ENCODE measurements at places on chromosomes 2 and 18.

DNA sequence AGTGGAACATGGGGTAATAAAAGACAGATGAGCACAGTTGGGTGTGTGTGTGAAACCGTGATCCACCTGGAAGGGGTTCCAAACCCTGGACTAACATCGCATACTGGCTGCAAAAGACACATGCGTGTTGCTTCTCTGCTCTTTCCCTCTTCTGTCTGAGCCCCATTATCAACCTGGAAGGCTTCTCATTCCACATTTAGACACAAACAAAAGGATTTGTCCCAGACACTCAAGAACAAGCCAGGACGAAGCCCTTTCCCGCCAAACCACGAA is 7.0 kb upstream of the SP9 start:
- DNase-seq, result no peak

DNA sequence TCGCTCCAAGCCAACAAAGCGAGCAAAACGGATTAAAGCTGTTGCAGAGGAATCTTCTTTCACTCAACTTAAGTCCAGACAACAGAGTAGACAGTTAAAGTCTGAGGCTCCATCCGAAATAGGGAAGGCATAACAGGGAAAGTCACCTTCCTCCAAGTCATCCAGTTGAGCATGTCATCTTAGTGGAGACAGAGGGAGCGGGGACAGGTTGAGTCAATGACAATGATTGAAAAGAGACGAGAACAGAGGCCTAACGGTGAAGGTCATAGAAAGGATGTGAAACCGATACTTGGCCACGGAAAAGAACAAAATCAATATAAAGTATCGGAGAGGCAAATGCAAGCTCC is 455 bp downstream of the C18orf32 start:
- DNase-seq, result no peak

- peak; percentile 27 for DNase-seq
Measured at GRCh38 chr18:46413684-46414083, 243.3 kb downstream of the LOXHD1 start.

DNA sequence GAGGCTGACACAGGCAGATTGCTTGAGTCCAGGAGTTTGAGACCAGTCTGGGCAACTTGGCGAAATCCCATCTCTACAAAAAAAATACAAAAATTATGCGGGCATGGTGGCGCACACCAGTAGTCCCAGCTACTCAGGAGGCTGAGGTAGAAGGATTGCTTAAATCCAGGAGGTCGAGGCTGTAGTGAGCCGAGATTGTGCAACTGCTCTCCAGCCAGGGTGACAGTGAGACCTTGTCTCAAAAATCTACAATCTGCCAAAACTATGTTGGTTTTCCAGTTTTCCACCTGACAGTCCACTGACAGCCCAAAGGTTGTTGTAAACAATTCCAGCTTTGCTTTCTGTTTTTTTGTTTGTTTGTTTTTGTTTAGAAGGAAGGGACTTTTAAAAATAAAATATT is 51.3 kb downstream of the KCMF1 start:
- DNase-seq, result no peak

- DNase-seq, result no peak
Measured at GRCh38 chr2:225740086-225740485, 340.6 kb downstream of the NYAP2 start.

- DNase-seq, result no peak
Measured at GRCh38 chr18:29730073-29730472, 1312.5 kb downstream of the DSC3 start.

- DNase-seq, result no peak
Measured at GRCh38 chr2:104885119-104885782, 31.3 kb downstream of the POU3F3 start.

GRCh38 chr2:99662761-99663341 is 173.0 kb upstream of the REV1 start:
- DNase-seq, result no peak

DNA sequence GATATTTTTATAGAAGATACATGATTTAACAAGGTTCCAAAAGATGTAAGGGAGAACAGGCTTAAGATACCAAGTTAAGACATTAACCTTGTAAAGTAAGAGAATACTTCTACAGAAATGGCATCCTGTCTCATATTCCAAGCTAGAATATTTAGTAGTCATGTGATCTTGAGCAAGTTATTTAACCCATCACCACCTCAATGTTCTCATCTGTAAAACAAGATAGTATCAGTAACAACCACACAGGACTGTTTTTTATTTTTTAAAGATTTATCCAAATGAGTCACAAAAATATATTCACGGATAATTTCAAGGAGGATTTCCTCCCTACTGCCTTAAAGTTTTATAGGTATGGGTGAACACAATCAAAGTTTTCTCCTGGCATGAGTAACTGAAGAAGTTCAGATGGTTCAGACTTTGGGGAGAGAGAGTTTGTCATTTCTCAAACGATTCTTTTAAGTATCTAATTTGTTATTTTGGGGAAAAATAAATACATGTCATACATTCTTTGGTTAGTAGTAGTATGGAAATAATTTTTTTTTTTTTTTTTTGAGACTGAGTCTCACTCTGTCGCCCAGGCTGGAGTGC is 25.9 kb downstream of the ROCK1 start:
- no peak for DNase-seq

DNA sequence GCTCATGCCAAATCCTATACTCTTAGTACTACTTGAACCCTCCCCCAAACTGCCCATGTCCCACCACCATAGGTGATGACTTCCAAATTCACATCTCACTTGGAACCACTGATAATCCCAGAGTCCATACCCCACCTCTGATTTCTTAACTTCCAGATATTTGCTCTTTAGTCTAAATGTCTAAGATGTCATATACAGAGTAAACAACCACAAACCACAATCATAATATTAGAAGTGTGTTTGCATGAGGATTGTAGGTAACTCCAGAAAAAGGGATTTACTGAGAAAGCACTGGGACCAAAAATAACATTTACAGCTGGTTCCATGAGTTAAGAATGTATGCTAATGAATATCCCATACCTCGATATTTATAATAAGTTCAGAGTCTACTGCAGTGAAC is 146.2 kb downstream of the ZNF385B start:
- no peak for DNase-seq

GRCh38 chr2:144776766-144777165 is 256.8 kb upstream of the ZEB2 start:
- no peak for DNase-seq

- DNase-seq, result no peak
Measured at GRCh38 chr2:32721376-32721775, 93.5 kb downstream of the TTC27 start.

- DNase-seq, result no peak
Measured at GRCh38 chr2:43040084-43040854, 186.1 kb downstream of the ZFP36L2 start.

- no peak for DNase-seq
Measured at GRCh38 chr2:144607891-144608521, 88.1 kb upstream of the ZEB2 start.

- DNase-seq, result no peak
Measured at GRCh38 chr18:58413667-58414628, 214.9 kb downstream of the ALPK2 start.

GRCh38 chr2:3282056-3282998 is 95.3 kb downstream of the EIPR1 start:
- peak; percentile 98 for DNase-seq

- DNase-seq, result no peak
Measured at GRCh38 chr2:239121600-239122012, 273.7 kb downstream of the TWIST2 start.

DNA sequence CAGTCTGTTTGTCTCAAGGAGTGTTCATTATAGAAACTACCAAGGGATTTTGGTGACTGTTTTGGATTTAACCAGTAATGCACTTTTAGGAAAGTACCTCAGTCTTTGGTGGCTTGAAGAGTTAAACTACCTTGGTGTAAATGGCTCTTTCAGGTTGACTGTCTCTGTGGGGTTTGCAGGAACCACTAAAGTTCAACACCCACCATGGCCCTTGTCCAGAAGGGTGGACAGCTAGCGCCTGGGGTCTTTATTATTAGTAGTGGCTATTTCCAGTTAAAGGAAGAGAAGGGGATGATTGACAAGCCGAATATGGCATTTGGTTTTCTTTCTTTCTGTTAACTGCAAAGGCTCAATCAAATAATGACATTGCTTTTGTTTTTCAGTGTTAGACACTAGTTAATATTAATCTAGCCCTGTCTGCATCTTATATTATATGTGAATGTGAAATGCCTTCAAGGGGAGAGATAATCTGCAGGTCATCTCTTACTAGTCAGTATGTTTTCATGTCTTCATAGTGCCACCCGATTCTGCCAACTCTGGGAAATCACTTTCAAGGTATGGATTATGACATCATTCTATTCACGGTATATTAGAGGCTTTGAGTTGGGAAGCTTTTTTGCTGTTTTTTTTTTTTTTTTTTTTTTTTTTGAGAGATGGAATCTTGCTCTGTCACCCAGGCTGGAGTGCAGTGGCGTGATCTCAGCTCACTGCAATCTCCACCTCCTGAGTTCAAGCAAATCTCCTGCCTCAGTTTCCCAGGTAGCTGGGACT is 56.4 kb downstream of the MAP4K4 start:
- no peak for DNase-seq

DNA sequence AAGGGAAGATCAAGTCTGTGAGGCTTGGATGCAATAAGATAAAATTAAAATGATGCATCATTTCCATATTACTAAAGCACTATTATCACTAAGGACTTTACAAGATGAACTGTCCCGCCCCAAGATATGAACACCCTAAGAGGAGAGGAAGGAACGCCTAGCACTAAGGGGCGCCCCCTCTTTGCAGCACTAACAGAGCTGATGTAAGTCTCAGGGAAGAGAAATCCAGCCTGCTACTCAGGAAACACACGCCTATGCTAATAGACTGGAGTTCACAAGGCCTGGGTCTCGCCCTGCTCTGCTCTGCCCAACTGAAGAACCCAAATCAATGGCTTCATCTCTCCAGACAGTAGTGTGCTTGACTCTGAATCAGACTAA is 6.1 kb downstream of the INO80C start:
- no peak for DNase-seq

Measured in NCI-H1417 (cell line).